AG20443 (cell line): ENCODE measurements at places on chromosomes 3 and 15.

DNA sequence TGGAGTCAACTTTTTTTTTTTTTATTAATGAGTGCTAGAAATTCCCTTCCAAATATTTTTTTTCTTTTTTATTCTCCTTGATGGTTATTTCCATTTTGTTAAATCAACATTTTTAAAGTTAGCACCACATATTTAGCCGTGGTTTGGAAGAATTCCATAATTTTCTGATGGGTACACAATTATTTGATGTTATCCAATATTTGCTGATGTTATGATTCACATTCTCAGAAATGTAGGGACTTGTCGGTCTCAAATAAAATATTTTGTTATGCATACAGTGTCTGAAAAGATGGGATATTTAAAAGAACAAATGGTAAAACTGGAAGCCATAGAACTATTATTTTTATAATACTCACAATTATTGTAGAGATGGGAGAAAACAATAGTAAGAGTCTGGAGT lies 911.5 kb upstream of the GBE1 start:
- no peak for DNase-seq

DNA sequence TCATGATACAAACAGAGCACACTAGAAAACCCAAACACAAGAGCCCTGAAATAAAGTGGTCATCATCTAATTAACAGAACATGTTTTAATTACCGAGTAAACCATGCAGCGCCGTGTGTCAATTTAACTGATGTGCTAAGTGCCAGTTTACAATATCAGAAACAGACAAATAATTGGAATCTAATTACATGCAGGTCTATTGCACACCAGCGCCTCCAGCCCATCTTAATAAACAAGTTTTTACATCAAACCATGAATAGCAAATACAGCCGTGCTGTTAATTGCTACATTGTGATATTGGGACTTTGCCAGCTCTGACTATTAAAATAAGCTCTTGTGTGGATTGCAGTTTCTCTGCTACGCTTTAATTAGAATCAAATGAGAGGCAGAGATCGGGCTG lies 510.2 kb upstream of the MDFIC2 start:
- no peak for DNase-seq

GRCh38 chr3:148943506-148944205 lies 47.7 kb upstream of the GYG1 start:
- DNase-seq, result peak; percentile 77

DNA sequence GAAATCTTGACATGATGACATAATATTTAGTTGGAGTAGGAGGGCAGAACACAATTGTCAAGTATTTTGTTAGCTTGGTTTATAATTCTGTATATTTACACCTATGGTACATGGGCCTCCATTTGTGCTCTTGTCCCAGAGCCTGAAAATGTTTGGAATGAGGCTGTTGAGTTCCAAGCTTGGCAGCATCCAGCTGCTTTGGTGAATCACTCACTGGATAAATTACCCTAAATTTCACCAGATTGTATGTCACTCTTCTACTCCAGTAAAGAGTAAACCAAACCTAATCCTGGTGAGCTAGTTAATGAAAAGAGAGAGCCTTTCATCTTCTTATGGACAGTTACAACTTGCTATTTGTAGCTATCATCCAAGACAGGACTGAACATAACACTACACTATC lies 928.7 kb downstream of the DIPK2A start:
- DNase-seq, result no peak

GRCh38 chr3:197801891-197802778 lies 11.1 kb downstream of the LRCH3 start:
- DNase-seq, result peak; percentile 29

DNA sequence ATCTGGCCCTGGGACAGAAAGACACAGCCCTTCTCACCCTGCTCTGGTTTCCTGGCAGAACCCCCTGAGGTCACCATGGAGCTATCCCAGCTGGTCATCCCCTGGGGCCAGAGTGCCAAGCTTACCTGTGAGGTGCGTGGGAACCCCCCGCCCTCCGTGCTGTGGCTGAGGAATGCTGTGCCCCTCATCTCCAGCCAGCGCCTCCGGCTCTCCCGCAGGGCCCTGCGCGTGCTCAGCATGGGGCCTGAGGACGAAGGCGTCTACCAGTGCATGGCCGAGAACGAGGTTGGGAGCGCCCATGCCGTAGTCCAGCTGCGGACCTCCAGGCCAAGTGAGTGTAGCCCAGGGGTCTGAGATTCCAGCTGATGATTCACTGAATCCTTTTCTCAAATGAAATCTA lies 61.7 kb downstream of the BOC start:
- DNase-seq, result no peak

DNA sequence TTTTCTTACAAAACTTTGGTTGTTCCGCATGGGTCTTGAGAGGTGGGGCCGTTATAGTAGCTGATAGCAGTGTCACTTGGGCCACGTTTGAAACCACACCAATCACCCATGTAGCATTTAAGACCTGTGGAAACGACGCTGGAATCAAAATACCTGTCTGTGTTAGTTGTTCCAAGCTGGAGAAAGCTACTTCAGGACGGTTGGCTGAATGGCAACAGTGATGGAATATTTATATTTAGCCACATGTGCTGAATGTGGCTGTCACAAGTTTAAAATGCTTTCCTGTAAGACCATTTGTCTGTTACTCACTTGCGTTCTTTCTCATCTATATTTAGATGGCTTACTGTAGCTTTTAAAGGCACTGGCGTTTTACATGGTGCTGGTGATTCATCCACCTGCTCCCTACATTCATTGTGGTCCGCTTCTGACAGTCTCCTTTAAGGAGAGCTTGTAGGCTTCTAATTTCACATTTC lies 1.4 kb downstream of the DNAJA4 start:
- no peak for DNase-seq

DNA sequence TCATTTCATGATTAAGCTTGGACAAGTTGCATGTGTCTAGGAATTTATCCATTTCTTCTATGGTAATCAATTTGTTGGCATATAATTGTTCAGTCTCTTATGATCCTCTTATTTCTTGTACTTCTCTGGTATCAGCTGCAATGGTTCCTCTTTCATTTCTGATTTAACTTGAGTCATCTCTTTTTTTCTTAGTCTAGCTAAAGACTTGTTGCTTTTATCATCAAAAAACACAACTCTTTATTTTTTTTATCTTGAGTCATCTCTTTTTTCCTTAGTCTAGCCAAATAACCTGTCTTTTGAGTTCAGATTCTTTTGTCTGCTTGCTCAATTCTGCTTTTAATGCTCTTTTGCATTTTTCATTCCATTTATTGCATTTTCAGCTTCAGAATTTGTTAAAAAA lies 37.3 kb downstream of the UBE3A start:
- no peak for DNase-seq

GRCh38 chr3:28556195-28556594 lies 207.6 kb upstream of the AZI2 start:
- DNase-seq, result no peak

GRCh38 chr3:72048873-72049272 lies 263.9 kb upstream of the PROK2 start:
- DNase-seq, result no peak

DNA sequence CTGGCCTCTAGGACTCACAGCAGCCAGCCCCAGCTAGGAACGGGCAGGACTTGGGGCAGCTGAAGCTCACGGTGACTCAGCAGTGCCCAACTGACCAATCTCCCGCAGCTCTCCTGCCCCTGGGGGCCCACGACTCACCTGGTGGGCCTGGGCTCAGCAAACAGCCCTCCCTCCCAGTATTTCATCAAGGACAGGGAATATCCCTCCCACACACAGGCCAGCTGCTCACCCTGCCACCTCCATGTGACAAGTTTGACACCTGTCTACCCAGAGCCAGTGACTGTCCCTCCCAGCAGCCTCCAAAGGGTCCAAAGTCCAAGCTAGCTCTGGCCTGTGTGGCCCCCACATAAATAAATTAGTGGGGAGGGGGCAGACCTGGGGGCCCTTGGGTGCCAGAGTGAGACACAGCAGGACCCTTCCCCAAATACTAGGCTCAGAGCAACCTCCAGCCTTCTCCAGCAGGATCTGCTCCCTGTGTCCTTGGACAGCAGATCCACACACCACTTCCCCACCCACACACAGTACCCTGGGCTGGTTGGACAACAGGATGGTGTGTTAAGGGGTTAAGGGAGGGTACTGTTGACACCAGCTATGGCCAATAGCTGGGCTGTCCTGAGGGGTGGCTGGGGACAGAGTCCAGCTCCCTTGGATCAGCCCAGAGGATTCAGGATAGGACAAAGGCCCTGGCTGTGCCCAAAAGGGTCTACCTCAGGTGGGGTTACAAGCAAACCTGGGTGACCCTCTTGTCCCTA lies 4.3 kb downstream of the GNAT1 start:
- no peak for DNase-seq

DNA sequence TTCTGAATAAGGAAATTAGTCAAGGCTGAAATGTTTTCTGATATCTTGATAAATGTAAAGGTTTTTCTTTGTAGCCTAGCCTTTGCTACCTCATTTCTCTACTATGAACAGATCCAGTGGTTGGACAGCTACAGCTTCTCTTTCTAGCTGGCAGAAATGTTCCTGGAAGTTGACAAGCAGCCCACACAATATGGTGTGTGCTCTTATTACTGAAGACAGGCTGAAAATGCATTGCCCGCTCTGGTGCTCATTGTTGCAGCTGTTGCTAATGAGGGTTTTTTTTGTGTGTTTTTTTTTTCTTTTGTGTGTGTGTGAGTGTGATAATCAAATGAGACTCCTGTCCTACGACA lies 844.3 kb upstream of the SEMA6D start:
- DNase-seq, result no peak

DNA sequence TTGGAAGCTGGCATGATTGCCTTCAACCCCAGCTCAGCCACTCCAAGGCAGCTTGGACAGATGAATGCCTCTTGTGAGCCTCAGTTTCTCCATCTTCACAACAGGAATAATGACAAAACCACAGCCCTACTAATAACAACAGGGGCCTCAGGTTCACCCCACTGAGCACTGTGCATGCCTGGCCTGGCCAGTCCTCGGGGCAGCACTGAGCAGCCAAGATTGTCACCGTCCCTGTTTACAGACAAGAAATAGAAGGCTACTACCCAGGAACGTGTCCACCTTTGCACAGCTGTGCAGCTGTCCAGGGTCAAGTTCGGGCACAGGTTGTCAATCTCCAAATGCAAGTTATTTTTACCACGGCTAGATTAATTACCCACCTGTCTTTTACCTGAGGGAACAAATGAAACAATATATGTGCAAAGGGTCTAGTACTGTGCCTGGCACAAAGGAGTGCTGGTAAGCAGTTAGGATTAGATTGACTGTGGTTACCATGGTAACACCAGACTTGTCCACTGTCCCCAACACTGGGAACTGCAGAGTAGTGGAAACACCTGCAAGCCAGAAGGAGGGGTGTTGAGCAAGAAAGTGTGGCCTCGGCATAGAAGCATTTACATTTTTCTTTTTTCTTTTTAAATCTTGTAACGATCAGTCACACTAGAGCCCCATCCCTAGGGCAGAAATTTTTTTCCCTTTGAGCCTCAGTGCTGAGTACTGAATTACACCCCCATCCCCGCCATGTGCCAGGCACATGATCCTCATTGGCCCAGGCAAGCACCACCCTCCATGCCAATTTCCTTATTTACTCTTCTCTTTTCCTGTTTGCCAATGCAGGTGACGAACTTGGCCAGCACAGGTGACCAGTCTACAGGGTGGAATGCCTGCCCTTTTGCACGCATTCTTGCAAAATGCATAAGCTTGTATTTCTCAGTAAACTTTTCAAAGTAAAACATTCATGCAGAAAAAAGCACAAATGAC lies 66.3 kb upstream of the SLC6A6 start:
- no peak for DNase-seq

GRCh38 chr15:67178569-67179210 lies 75.8 kb downstream of the AAGAB start:
- DNase-seq, result peak; percentile 92

DNA sequence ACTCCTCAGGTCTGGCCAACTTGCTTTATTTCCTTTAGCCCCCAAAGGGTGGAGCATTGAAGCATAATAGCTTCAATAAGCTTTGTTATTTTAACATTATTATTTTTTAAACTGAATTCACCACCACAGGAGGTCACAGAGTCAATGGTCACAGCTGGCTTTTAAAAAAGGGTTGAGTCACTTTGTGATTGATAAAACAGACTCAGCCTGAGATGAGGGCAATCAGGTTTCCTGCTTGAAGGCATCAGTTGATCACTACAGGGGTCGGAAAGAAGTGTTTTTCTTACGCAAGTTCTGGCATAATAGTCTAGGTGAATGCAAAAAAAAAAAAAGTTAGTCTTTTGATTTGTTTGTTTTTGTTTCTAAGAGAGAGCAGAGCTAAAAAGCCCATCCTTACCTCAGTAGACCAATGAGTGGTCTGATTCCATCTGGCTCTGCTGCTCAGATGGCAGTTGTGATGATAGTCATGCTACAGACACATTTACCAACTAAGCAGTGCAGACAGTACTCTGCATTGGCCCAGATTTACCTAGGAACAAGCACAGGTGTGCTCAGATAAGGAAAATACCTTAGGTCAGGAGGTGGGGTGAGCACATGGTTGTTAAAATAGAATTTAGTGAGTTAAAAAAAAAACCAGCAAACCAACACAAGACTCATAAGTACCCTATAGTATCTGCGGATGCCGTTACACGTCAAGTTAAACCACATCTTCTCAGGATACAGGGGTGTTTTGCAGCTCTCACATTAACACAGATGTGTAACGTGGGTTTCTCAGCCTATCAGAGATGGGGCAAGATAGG lies 22.6 kb downstream of the ZNF80 start:
- no peak for DNase-seq

GRCh38 chr3:109131276-109131675 lies 5.2 kb upstream of the C3orf85 start:
- DNase-seq, result no peak

- no peak for DNase-seq
Observed at GRCh38 chr15:66138096-66138783, 115.3 kb downstream of the MEGF11 start.
